Ovary (tissue), 10 donors: ENCODE measurements at places on chromosomes 7 and 10. TPM values are rescaled to one million over a fixed set of nuclear protein-coding genes. Genes with fewer than 3 reads are reported as not detected.

The SLC4A2 gene
- 53.2 TPM for polyA plus RNA-seq

The ZNF467 gene
- 2.3 TPM for polyA plus RNA-seq

The GPR146 gene
- polyA plus RNA-seq = 7.9 TPM

The HECW1 gene
- polyA plus RNA-seq = 0.47 TPM

The RASSF4 gene
- polyA plus RNA-seq = 8.1 TPM

The ADAMTS14 gene
- 0.41 TPM for polyA plus RNA-seq

The PKD1L1 gene
- polyA plus RNA-seq = 0.22 TPM

The MACC1 gene
- 0.05 TPM for polyA plus RNA-seq

The STAG3 gene
- polyA plus RNA-seq = 1.9 TPM

The FOXI2 gene
- 0.01 TPM for polyA plus RNA-seq

The TET1 gene
- polyA plus RNA-seq = 1.4 TPM

The IDI2 gene
- not detected for polyA plus RNA-seq

The ZNF853 gene
- polyA plus RNA-seq = 14.5 TPM

The GIMAP1 gene
- 5.5 TPM for polyA plus RNA-seq

The RARRES2 gene
- polyA plus RNA-seq = 761 TPM

The FBXL13 gene
- polyA plus RNA-seq = 1.1 TPM

The FANK1 gene
- 5.3 TPM for polyA plus RNA-seq

The C10orf53 gene
- not detected for polyA plus RNA-seq

The HYAL4 gene
- polyA plus RNA-seq = not detected

The FEZF1 gene
- not detected for polyA plus RNA-seq

The CTAGE8 gene
- 2.0 TPM for polyA plus RNA-seq

The TRIM73 gene
- 2.8 TPM for polyA plus RNA-seq

The RASA4B gene
- 21.1 TPM for polyA plus RNA-seq

The FGFR2 gene
- 8.8 TPM for polyA plus RNA-seq

The CELF2 gene
- 38.8 TPM for polyA plus RNA-seq

The CPN1 gene
- polyA plus RNA-seq = not detected

The ACHE gene
- polyA plus RNA-seq = 1.8 TPM

The PRLHR gene
- 0.06 TPM for polyA plus RNA-seq

The RNF32 gene
- polyA plus RNA-seq = 2.3 TPM

The SNX10 gene
- polyA plus RNA-seq = 6.4 TPM
